ENCODE measurements at places on chromosomes 16 and 17. TPM values are rescaled to one million over a fixed set of nuclear protein-coding genes. Genes with fewer than 3 reads are reported as not detected.

DNA sequence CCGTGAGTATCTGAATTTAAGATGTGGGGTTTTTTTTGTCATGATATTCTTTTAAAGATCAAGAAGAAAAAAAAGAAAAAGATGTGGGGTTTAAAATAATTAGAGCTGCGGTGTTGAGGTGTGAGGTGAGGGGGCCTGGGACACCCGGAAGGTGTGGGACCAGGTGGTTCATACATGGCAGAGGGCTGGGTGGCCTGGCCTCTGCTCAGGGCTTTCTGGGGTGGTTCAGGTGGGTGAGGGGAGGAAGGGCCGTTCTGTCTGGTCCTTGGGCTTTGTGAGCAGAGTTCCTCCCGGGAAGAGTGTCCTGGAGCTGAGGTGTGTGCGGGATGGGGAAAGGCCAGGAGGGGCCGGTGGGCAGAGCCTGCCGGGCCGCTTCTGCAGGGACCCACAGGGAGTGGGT, 5.0 kb downstream of the PRSS27 start:
- DNase-seq: no peak

- no peak for DNase-seq
Observed at GRCh38 chr16:24319126-24319814, 63.1 kb downstream of the CACNG3 start.

Gene PRSS27
- total RNA-seq: 8.7 TPM

DNA sequence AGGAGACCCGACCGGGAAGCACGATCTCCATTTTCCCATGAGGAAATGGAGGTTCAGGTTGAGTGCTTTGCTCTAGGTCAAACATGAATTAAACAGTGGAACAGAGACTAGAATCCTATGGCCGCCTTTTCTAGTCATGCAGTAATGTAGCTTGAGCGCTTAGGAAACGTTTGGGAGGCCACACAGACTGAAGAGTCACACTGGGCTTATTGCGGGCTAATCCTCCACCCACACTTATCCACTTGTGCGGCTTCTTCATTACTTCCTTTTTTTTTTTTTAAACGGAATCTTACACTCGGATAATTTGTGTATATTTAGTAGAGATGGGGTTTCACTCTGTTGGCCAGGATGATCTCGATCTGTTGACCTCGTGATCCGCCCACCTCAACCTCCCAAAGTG, 26.0 kb downstream of the CACNG3 start:
- no peak for DNase-seq

Gene RNF112
- total RNA-seq: 8.3 TPM

Gene CACNG1
- not detected for total RNA-seq

GRCh38 chr16:75503801-75504200, 8.6 kb upstream of the CHST6 start:
- no peak for DNase-seq

Gene GPR139
- total RNA-seq: not detected

- DNase-seq: no peak
Observed at GRCh38 chr16:11570258-11570657, 16.5 kb downstream of the LITAF start.

GRCh38 chr17:13931800-13932460, 137.4 kb upstream of the COX10 start:
- no peak for DNase-seq

DNA sequence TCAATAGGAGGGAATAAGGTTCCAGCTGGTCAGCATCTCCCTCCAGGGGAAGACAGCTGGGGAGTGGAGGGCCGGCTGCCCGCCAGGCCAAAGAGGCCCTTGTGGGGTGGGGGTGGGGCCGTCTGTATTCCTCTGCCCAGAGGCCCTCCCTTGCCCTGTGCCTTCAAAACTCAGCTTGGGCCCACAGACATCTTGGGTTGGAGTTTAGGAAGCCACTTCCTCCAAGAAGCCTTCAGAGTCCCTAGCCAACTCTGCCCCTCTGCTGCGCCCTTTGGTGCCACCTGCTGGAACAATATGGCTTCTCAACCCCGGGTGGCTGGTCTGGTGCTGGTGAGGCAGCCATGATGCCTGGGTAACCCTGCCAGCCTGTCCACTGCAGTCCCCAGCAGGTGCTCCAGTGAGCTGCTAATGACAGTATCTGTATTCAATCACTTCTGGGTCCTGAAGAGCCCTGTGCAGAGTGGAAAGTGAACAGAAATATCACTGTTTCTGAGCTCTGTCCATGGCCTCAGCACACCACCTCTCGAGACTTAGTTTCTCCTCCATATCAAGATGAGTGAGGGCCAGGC, 16.7 kb downstream of the HSD11B2 start:
- no peak for DNase-seq

GRCh38 chr17:43020030-43020621, 2.1 kb downstream of the VAT1 start:
- no peak for DNase-seq

DNA sequence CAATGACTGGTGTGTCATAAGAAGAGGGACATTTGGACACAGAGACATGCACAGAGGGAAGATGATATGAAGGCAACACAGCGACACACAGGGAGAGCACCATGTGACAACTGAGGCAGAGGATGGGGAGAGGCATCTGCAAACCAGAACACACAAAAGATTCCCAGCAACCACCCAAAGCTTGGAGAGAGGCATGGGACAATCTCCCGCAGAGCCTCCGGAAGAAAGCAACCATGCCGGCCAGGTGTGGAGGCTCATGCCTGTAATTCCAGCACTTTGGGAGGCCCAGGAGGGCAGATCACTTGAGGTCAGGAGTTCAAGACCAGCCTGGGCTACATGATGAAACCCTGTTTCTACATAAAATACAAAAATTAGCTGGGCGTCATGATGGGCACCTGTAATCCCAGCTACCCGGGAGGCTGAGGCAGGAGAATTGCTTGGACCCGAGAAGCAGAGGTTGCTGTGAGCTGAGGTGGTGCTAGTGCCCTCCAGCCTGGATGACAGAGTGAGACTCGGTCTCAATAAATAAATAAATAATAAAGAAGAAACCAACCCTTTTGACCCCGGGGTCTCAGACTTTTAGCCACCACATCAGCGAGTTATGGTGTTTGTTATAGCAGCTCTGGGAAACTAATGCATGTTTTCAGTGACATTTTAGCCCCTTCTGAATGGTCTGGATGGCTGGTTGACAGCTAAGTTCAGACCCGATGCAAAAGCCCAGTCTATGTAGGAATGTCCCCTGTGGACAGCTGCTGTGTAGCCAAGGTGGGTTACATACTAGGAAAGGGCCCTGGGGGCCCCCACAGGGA, 13.8 kb upstream of the PLCG2 start:
- no peak for DNase-seq

GRCh38 chr16:89268987-89269735, 51.7 kb downstream of the ZNF778 start:
- DNase-seq: no peak

- no peak for DNase-seq
Observed at GRCh38 chr17:50275279-50275678, 1.0 kb downstream of the TMEM92 start.

Gene RUNDC3A
- total RNA-seq: not detected

Gene DUSP14
- total RNA-seq: 22.2 TPM

- no peak for DNase-seq
Observed at GRCh38 chr16:17451843-17452242, 18.9 kb downstream of the XYLT1 start.

DNA sequence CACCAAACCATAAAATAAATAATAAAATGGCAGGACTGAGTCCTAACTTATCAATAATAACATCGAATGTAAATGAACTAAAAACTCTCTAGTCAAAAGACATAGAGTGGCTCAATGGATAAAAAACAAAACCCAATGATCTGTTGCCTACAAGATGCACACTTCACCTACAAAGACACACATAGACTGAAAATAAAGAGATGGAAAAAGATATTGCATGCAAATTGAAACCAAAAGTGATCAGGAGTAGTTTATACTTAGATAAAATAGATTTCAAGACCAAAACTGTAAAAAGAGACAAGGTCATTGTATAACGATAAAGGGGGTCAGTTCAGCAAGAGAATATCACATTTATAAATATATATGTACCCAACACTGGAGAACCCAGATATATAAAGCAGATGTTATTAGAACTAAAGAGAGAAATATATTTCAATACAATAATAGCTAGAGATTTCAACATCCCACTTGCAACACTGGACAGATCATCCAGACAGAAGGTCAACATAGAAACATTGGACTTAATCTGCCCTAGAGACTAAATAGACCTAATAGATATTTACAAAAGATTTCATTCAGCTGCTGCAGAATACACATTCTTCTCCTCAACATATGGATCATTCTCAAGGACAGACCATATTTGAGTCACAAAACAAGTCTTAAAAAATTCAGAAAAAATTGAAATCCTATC, 29.8 kb downstream of the SLC47A2 start:
- no peak for DNase-seq

Data from thoracic aorta (tissue), 2 donors.